Activated naive CD8-positive, alpha-beta T cell treated with anti-CD3 and anti-CD28 coated beads for 36 hours (primary cell): ENCODE measurements at places on chromosomes 16 and 17.

GRCh38 chr17:27977751-27978688, 64.5 kb upstream of the NLK start:
- DNase-seq: no peak

DNA sequence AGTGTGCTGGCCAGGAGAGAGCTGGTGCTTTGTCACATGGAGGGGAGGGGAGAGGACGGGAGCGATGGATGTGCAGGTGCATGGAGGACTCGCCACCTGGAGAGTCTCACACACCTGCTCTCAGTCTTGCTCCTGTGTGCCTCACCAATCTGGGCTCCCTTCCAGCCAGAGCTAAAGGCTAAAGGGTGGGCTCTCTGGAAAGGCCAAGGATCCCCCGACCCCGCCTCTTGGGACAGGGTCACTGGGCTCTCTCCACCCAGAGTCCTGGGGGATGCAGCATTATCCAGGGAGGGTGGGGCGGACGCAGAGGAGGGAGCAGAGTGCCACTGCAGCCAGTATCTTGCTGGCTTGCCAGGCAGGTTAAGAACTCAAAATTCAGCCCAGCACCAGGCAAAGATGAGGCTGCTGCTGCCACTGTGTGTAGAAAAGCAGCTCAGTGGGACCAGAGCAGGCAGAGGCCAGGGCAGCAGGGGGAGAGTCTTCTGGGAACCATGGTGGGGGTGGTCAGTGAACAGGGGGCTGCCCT, 5.4 kb upstream of the STAT5B start:
- no peak for DNase-seq

DNA sequence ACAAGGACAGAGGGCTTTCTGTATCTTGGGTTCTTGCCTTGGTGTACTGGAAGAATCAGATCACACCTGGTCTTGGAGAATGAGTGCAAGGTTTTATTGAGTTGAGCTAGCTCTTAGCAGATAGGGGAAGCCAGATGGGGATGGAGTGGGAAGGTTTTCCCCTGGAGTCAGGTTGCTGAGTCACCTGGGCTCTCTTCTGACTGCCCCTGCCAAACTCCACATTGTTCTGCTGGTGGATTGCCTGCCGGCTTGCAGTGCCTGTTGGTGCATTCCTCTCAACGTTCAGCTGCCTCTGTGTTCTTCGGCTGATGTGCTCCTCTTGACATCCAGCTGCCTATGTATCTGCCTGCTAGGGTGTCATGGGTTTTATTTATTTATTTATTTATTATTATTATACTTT, 1431.1 kb downstream of the CDH8 start:
- DNase-seq: no peak

DNA sequence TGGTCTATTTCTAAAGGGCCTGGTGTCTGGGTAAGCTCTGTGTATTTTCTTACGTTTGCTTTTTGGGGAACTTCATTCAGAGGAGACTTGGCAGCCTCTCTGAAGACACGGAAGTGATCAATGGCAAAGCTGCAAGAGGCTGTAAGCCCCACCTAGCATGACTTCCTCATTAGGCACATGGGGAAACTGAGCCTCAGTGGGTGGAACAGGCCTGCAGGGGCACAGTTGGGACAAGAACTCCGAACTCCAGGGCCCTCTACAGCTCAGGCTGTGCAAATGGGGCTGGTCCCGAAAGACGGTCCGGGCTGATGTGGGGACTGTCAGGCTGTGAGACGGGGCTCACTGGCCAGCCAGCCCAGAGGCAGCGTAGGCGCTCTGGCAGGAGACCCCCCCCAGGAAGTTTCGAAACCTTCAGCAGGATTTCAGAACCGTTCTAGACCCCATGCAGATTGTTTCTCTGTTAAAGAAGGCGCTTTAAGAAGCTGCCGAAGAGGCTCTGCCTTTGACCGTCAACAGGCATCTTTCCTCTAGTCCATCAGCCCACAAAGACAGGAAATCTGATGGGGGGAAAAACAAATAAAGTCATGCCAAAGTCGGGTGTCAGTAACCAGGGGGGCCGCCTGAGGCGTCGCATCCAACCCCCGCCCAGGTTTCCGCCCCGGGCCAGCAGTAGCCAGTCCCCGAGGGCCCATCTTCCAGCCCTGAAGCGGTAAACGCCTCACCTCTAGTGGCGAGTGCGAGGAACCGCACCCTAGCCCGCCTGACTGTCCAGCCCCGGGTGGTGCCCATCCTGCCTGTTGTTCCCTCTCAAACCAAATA, 79.8 kb upstream of the TBC1D3K start:
- peak; percentile 63 for DNase-seq

DNA sequence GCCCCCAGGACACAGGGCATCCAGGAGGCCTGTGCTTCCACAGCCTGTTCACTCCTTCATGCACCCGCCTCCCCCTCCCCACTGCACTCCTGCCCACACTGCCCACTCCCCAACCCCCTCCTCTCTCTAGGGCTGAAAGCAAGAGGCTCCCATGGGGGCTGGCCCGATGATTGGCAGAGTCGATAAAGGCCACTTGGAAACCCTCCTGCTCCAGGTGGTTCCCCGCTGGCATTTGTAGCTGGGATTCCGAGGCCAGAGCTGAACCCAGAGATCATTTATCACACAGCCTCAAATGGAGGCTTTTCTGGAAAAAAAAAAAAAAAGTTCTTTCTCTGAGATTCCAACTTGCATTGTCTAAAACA, 74.1 kb downstream of the SREBF1 start:
- no peak for DNase-seq

GRCh38 chr17:46922487-46922803, 515 bp upstream of the GOSR2 start:
- no peak for DNase-seq

GRCh38 chr17:57677301-57677700, 67.8 kb downstream of the CCDC182 start:
- DNase-seq: no peak

- DNase-seq: no peak
Observed at GRCh38 chr17:29020576-29020975, 14.7 kb upstream of the SEZ6 start.

- no peak for DNase-seq
Observed at GRCh38 chr16:75310541-75310940, 59.1 kb upstream of the BCAR1 start.

DNA sequence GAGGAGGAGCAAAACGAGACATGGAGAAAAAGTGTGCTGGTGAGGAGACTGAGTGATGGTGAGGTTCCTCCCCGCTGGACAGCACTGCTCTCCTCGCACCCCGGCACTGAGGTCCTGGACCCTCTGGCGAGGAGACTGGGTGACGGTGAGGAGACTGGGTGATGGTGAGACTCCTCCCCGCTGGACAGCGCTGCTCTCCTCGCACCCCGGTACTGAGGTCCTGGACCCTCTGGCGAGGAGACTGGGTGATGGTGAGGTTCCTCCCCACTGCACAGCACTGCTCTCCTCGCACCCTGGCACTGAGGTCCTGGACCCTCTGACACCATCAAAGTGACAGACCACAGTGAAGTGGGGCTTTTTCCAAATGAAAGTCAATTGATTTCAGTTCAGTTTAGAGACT, 10.9 kb downstream of the PITPNA start:
- no peak for DNase-seq

- no peak for DNase-seq
Observed at GRCh38 chr17:41781404-41782110, 5.0 kb downstream of the JUP start.

GRCh38 chr17:10843811-10844210, 5.9 kb upstream of the PIRT start:
- DNase-seq: no peak

DNA sequence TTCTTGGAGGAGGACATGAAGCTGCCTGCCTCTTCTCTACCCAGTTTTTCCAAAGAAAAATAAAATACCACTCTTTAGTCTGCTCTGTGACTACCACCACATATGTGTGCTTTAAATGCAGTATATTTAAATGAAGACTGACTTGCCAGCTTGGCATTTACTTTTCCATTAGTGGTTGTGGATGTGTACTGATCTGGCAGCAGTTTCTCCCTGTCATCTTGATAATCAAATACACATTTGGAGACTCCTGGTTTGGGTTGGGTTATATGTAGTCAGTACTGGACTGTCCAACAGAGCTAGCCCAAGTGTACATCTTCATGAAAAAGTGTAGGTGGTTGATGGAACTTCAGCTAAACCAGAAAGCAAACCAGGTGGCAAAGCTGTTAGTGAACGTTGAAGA, 19.9 kb downstream of the COX10 start:
- no peak for DNase-seq

DNA sequence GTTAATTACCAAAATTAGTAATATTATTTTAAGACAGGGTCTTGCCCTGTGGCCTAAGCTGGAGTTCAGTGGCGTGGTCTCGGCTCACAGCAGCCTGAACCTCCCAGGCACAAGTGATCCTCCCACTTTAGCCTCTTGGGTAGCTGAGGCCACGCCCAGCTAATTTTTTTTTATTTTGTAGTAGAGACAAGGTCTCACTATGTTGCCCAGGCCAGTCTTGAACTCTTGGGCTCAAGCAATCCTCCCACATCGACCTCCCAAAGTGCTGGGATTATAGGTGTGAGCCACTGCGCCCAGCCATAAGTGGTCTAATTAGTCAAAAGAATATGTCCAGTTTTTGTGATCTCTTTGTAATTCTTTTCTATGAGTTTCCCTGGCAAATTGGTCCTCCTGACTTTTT, 12.0 kb upstream of the CFDP1 start:
- no peak for DNase-seq

DNA sequence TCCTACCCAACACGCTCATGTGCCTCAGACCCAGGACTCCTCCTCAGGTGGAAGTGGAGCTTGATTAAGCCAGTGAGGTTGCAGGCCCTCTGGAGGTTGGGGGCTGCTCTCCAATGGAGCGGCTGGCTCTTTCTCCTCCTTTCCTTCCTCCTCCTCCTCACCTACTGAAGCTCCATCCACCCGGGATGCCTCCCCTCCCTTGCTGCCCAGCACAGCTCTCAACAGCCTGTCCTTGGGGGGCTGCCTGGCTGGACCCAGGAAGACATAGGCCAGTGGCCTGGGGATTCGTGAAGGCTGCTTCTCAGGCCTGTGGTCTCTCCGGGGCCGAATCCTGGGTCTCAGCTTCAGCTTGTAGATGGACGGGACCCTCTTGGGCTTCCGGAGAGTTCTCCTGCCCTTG, 8.2 kb downstream of the GAS2L2 start:
- no peak for DNase-seq

GRCh38 chr16:65284626-65285025, 162.8 kb upstream of the CDH11 start:
- no peak for DNase-seq

- no peak for DNase-seq
Observed at GRCh38 chr17:57487573-57487972, 231.2 kb downstream of the MSI2 start.

DNA sequence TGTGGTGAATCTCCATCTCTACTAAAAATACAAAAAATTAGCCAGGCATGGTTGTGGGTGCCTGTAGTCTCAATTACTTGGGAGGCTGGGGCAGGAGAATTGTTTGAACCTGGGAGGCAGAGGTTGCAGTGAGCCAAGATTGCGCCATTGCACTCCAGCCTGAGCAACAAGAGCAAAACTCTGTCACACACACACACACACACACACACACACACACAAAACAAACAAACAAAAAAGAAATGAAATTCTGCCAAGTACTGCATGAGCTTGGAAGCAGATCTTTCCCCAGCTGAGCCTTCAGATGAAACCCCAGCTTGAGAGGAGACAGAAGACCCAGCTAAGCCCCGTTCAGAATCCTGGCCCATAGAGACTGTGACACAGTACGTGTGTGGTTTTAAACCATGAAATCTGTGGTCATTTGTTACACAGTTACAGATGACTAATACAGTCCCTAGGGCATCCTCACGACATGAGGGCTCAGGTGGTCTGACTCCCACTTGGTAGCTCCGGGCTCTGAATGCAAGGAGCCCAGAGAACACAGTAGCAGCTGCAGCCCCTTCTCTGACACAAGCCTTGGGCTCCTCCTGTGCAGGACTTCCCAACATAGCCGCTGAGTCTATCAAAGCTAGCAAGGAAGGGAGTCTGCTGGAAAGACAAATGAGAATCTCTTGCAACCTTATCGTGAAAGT, 132.8 kb downstream of the SEC14L1 start:
- no peak for DNase-seq

DNA sequence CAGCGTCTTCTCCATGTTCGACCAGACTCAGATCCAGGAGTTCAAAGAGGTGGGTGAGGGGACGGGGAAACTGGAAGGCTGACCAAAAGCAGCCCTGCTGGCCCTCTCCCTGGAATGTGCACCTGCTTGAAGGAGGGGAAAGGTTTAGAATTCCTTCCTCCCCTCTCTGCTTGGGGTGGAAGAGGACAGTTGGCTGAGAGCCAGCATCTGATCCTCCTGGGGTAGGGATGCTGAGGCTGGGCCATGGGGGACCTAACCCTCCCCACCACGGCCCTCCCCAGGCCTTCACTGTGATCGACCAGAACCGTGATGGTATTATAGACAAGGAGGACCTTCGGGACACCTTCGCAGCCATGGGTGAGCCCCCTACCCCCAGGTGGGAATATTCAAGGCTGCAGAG, 1.3 kb downstream of the MYL11 start:
- no peak for DNase-seq

GRCh38 chr16:86120201-86121192, 221.5 kb downstream of the IRF8 start:
- no peak for DNase-seq

DNA sequence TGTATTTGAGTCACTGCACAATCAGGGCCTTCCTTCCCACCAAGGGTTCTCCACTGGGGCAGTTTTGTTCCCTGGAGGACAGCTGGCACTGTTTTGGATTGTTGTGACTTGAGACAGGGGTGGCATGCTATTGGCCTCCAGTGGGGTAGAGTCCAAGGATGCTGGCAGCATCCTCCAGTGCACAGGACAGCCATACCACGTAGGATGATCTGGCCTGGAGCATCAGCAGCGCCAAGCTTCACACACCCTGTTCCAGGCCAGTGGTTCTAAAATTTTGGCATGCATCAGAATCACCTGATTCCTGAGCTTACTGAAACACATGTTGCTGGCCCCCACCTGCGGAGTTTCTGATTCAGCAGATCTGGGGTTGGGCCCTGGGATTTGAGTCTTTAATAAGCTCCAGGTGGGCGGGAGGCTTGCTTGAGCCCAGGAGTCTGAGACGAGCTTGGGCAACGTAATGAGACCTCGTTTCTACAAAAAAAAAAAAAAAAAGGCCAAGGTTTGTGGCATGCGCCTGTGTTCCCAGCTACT, 83.2 kb downstream of the MGAT5B start:
- DNase-seq: no peak

- no peak for DNase-seq
Observed at GRCh38 chr16:30018731-30019158, 4.3 kb upstream of the C16orf92 start.

GRCh38 chr16:85753976-85754375, 3.1 kb upstream of the C16orf74 start:
- DNase-seq: no peak

- no peak for DNase-seq
Observed at GRCh38 chr17:34347063-34347462, 9.2 kb upstream of the CCL13 start.

GRCh38 chr16:84324434-84325262, 30.0 kb downstream of the WFDC1 start:
- DNase-seq: no peak
